Caco-2 (cell line): ENCODE measurements at places on chromosomes 13 and 19. TPM values are rescaled to one million over a fixed set of nuclear protein-coding genes. Genes with fewer than 3 reads are reported as not detected.

TEX26 gene
- total RNA-seq, result not detected in 2 replicates

UGGT2 gene
- 35.5 and 42.0 TPM in 2 replicates for total RNA-seq

GFY gene
- 0.25 TPM in 1 of 2 replicates, not detected in the other for total RNA-seq

PALM gene
- total RNA-seq, result 14.7 and 16.1 TPM in 2 replicates

CGB1 gene
- not detected in 2 replicates for total RNA-seq

CRX gene
- not detected in 2 replicates for total RNA-seq

ODAD3 gene
- total RNA-seq, result not detected in 2 replicates

ALKBH7 gene
- 55.5 and 70.0 TPM in 2 replicates for total RNA-seq

GRIN2D gene
- 6.5 and 7.3 TPM in 2 replicates for total RNA-seq

KIR2DL4 gene
- total RNA-seq, result not detected in 2 replicates

VSTM2B gene
- total RNA-seq, result not detected in 2 replicates

APOE gene
- 1,346 and 1,404 TPM in 2 replicates for total RNA-seq

SYCN gene
- not detected in 2 replicates for total RNA-seq

LIG1 gene
- total RNA-seq, result 78.7 and 88.2 TPM in 2 replicates

CGB2 gene
- not detected in 2 replicates for total RNA-seq

KLK3 gene
- total RNA-seq, result not detected in 2 replicates
